ENCODE measurements at places on chromosomes 5 and 9.

DNA sequence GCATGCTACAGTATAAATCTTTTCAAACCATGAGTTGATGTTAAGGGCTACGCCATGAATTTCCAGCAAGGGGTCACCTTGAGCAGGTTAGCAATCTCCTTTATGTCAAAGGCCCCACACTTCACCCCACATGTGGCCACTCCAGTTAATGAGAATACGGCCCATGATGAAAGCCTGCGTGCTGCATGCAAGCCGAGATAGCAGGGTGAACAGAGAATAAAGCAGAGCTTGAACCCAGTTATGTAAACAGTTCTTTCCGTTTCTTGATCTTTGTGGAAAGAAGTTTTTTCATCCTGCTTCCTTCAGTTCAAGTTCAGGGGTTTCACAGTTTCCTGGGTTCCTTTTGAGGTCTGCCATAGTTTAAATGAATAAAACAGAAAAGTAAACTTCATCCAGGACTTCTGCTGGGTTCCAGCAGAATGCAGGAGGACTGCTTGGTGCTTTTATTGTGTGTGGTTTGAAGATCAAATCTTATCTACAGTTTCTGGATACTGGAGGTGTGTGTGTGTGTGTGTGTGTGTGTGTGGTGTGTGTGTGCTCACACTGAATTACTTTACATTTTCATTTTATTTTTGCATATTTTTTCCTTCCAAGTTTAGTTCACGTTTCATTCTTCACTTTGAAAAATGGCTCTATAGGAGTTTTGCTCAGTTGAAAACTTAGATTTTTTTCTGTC lies 87.1 kb downstream of the HMHB1 start:
- DNase-seq: no peak

- DNase-seq: no peak
These were observed 157.5 kb upstream of the MAP1B start for GRCh38 chr5:71949772-71950171.

DNA sequence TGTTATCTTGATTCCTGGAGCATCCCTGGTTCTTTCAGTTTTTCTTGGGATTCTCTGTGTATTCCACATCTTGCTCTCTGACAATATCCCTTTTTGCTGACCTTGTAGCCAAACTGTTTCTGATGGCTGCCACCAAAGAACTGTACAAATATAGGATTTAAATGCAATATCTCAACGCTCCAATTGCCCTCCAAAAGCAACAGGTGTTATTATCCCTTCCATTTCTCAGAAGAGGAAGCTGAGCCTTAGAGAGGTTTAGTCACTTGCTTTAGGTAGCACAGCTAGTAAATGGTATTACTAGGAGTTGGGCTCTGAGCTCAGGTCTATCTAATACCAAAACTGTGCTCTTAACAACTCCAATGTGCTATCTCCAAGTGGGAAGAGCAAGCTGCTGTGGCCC lies 24.2 kb upstream of the HAND1 start:
- no peak for DNase-seq

- DNase-seq: no peak
These were observed 91.8 kb downstream of the SAXO1 start for GRCh38 chr9:18941060-18941740.

GRCh38 chr5:143139585-143139984 lies 263.9 kb downstream of the NR3C1 start:
- no peak for DNase-seq

GRCh38 chr5:72476275-72476674 lies 30.9 kb downstream of the ZNF366 start:
- DNase-seq: no peak

GRCh38 chr5:153456993-153457392 lies 33.5 kb upstream of the GRIA1 start:
- DNase-seq: no peak

DNA sequence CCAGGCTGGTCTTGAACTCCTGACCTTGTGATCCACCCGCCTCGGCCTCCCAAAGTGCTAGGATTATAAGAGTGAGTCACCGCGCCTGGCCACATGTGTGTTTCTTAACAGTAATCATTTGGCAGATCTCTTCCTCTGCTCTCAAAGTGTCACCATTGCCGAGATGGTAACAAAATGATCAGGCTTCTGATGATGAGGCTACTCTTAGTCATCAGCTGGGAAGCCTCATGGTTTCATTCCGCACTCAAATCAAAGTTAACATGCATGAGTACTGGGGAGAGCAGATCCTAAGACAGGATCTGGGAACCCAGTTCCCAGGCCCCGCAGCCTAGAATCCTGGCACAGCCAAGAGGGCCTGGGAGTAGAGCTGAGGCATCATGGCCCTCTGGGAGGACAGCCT lies 27.4 kb downstream of the BARHL1 start:
- DNase-seq: peak; percentile 67

GRCh38 chr9:115213818-115214334 lies 95.9 kb upstream of the TNC start:
- peak; percentile 82 for DNase-seq

DNA sequence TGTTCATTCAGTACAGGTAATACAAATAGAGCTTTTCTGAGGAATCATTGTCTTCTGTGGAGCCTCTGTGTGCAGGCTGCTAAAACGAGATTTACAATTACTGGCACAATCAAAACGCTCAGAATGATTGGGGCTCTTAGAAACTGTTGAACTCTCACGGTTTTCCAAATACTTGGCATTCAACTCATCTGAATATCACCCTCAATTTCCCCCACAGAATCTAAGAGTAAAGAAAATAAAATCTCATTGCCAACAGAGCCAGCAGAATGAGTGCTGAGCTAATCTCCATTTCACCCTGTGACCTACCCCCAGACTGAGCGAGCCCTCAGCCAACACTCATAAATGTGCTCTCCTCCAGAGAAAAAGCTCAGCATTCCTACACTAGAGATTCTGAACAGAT lies 35.3 kb upstream of the TMED7 start:
- peak; percentile 63 for DNase-seq

DNA sequence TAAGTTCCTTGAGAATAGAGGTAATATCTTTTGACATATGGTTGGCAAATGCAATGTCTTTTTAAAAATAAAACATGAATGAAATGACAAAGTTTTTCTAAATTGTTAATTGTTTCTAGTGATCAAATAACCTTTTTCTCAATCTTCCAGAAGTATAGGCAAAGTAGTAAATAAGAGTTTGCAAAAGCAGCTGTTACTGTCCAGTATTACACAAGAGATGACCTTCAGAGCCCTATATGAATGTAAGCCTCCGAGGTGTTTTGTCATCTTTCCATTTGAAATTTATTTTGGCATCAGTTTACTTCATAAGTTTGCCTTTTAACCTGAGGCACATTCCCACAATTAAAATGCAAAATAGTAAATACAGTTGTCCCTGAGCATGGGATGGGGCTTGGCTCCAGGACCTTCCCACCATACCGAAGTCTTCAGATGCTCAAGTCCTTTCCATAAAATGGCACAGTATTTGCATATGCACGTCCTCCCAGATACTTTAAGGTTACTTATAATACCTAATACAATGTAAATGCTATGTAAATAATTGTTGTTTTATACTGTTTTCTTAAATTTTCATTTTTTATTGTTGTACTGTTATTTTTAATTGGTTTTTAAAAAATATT lies 65.6 kb downstream of the MEGF9 start:
- no peak for DNase-seq

DNA sequence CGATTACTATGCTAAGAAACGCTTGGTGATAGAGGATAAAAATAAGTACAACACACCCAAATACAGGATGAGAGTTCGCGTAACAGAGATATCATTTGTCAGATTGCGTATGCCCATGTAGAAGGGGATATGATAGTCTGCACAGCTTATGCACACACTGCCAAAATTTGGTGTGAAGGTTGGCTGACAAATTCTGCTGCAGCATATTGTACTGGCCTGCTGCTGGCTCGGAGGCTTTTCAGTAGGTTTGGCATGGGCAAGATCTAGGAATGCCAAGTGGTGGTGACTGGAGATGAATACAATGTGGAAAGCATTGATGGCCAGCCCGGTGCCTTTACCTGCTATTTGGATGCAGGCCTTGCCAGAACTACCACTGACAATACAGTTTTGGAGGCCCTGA lies 208.4 kb downstream of the PDZD2 start:
- no peak for DNase-seq
